A375 (cell line): ENCODE measurements at places on chromosomes 3 and 15. TPM values are rescaled to one million over a fixed set of nuclear protein-coding genes. Genes with fewer than 3 reads are reported as not detected.

The TMEM207 gene
- total RNA-seq: not detected in 2 replicates

The FETUB gene
- not detected in 2 replicates for total RNA-seq

The SLITRK3 gene
- total RNA-seq: 0.04 and 0.11 TPM in 2 replicates

The LRTM1 gene
- not detected in 2 replicates for total RNA-seq

The GHSR gene
- not detected in 2 replicates for total RNA-seq

The SPINT1 gene
- 1.6 and 2.5 TPM in 2 replicates for total RNA-seq

The LRRIQ4 gene
- total RNA-seq: not detected in 2 replicates

The CFAP100 gene
- not detected in 2 replicates for total RNA-seq

The MKRN3 gene
- 9.4 and 13.0 TPM in 2 replicates for total RNA-seq

The GOLGA8J gene
- 0.08 TPM in 1 of 2 replicates, not detected in the other for total RNA-seq

The SLC12A8 gene
- total RNA-seq: 1.2 and 2.6 TPM in 2 replicates

The HCLS1 gene
- total RNA-seq: 0.45 TPM in 1 of 2 replicates, not detected in the other

The CPNE9 gene
- total RNA-seq: 0.05 and 0.11 TPM in 2 replicates

The SLC24A5 gene
- total RNA-seq: not detected in 2 replicates

The IL20RB gene
- total RNA-seq: 3.2 TPM in 2 replicates

The ZCWPW2 gene
- 0.29 TPM in 1 of 2 replicates, not detected in the other for total RNA-seq

The GALNT15 gene
- total RNA-seq: not detected in 2 replicates

The CELSR3 gene
- total RNA-seq: 7.3 and 7.9 TPM in 2 replicates

The PEX5L gene
- total RNA-seq: 0.45 and 0.48 TPM in 2 replicates

The DAG1 gene
- total RNA-seq: 112 and 115 TPM in 2 replicates

The CLCN2 gene
- 14.2 and 16.4 TPM in 2 replicates for total RNA-seq

The ATP13A5 gene
- total RNA-seq: not detected in 2 replicates

The PLA1A gene
- total RNA-seq: not detected in 2 replicates

The LMAN1L gene
- 0.16 and 0.64 TPM in 2 replicates for total RNA-seq

The TTLL13 gene
- total RNA-seq: 0.19 TPM in 1 of 2 replicates, not detected in the other

The FES gene
- total RNA-seq: 0.11 and 0.85 TPM in 2 replicates

The SPTSSB gene
- not detected in 2 replicates for total RNA-seq

The EPB42 gene
- total RNA-seq: not detected in 2 replicates

The CD96 gene
- total RNA-seq: 98.1 and 108 TPM in 2 replicates

The HIGD2B gene
- 0.11 TPM in 1 of 2 replicates, not detected in the other for total RNA-seq

The TGM4 gene
- 0.80 TPM in 1 of 2 replicates, not detected in the other for total RNA-seq

The MOBP gene
- total RNA-seq: not detected in 2 replicates

The PLA2G4F gene
- not detected in 2 replicates for total RNA-seq

The ADAMTSL3 gene
- 1.7 and 1.9 TPM in 2 replicates for total RNA-seq

The USP50 gene
- not detected in 2 replicates for total RNA-seq

The FGF12 gene
- 2.1 and 3.1 TPM in 2 replicates for total RNA-seq

The TRIM71 gene
- not detected in 2 replicates for total RNA-seq
